ENCODE measurements at places on chromosomes 5 and 9.

- DNase-seq: peak; percentile 34
Observed at GRCh38 chr5:141814064-141814964, 63.9 kb downstream of the PCDH1 start.

GRCh38 chr9:93536874-93537273 lies 39.5 kb upstream of the PHF2 start:
- DNase-seq: no peak

DNA sequence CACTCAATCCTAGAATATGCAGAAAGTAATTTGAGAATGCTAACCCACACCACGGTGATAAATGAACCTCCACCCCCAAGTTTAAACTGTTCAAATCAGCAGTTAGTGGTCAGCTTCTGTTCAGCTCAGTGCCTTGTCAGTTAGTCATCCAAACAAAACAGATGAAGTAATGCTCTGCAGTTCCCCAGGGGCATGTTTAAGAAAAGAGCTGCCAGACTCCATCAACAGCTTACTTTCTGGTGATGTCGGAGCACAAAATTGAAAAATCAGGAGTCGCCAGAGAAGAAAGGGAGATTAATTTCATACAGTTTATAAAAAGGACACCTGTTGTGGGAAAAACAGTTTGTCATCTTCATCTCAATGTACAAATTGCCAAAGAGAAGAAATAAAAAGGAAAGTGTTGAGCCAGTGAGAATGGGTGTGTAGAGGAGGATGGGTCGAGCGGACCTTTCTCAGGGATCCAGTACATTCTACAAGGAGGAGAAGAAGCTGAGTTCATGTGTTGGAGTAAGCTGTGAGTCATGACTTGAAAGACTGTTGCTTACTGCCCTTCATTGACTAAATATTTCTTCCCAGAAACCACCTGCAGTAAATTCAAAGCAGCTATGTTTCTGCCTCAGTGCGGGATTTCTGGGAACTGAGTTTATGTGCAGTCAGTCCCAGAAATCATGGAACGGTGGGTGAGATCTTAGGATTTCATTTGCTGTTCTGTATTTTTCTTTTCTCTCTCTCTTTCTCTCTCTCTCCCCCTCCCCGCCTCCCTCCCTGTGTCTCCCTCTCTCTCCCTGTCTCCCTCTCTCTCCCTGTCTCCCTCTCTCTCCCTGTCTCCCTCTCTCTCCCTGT lies 13.7 kb downstream of the TRIO start:
- peak; percentile 63 for DNase-seq

- no peak for DNase-seq
Observed at GRCh38 chr5:134007581-134008265, 2.9 kb upstream of the VDAC1 start.
